T-helper 1 cell treated with Interleukin-12 subunit alpha and Interleukin-12 subunit beta and Interleukin-4 antibody, amounts not matched to agents 30 ng/mL and 1 ng/mL, for 36 hours (primary cell): ENCODE measurements at places on chromosomes 3 and 15. TPM values are rescaled to one million over a fixed set of nuclear protein-coding genes. Genes with fewer than 3 reads are reported as not detected.

Gene CFAP20DC
- 0.27 and 0.54 TPM in 2 replicates for total RNA-seq

Gene CRYGS
- 4.7 and 5.5 TPM in 2 replicates for total RNA-seq

Gene INSYN1
- total RNA-seq, result not detected in 2 replicates

Gene ADPRH
- total RNA-seq, result 3.9 and 5.8 TPM in 2 replicates

Gene FBXO40
- total RNA-seq, result not detected in 2 replicates

Gene KBTBD13
- not detected in 2 replicates for total RNA-seq

Gene LMAN1L
- total RNA-seq, result 3.7 and 3.8 TPM in 2 replicates

Gene TSEN2
- total RNA-seq, result 13.3 TPM in 2 replicates
